Activated CD4-positive, alpha-beta memory T cell treated with anti-CD3 and anti-CD28 coated beads, Interleukin-2, amount 10 ng/mL, durations not matched to agents 7 days and 5 days (primary cell): ENCODE measurements at places on chromosomes 2 and 18.

GRCh38 chr18:39425172-39425850 lies 1859.7 kb upstream of the CELF4 start:
- no peak for DNase-seq

DNA sequence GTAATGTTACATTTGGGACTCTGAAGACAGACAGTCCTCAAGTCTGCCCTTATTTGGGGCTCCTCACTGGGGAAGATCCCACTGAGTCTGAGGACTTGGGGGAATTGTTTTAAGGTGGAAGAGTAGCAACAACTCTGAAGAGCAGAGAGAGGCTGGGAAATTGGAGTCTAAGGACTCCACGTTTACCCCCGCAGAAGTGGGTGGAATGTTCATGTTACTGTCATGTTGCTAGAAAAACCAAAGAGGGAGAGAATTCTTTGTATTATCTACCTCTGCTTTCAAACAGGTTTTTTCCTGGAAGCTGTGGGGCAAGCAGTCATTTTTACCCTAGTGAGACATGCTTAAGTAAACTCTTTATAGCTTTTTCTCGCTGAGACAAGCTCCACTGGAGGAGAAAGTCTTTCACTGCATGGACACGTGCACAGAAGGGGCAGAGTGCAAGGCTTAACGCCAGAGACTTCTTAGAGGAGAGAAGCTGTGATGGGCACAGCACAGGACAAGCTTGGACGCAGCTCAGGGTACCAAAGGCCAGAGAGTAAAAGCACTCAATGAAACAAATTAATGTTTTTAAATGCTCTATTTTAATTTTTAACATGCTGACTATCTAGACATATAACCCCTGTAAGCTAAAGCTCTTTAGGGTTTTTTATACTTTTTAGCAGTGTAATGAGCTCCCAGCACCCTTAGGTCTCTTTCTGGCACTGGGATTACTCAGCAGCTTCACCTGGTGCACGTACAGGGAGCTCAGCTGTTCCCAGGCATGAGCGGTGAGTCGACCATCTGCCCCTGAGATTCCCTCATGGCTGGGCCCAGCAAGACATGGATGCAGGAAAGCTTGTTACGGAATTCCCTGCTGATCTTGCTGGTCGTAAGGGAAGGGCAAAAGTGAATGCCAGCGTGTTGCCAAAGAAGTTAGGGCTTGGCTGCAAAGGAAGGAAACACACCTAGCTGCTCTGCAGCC lies 54.5 kb upstream of the BIN1 start:
- DNase-seq: no peak

DNA sequence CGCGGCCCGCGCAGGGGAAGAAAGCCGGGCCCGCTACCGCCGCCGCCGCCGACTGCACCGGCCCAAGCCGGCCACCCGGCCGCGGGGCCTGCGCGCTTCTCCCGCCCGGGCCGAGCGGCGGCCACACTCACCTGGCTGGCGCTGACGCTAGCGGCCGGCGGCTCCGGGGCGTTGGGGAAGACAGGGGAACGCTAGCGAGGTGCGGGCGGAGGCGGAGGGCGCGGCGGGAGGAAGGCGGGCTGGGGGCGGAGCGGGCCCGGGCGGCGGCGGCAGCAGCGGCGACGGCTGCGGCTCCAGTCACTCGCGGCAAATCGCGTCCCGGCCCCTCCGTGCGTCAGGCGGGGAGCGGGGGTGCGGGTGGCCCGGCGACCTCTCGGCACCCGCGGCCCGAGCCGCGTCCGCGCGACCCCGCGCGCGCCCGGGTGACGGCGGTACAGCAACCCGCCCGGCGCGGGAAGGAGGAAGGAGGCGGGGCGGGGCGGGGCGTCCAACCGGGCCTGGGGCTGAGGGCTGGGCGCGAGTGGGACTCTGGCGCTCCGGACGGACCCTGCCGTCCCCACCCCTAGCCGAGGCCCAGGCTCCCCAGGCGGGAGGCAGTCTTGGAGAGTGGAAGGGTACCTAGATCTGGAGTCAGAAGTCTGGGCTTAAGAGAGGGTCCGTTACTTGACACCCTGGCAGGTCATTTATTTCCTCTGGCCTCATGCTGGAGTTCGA lies at the start of gene SESTD1:
Gene SESTD1, minus strand, starts transcription at position 465 of the 714 bp plus-strand sequence. CDS start 72,991 bp downstream, outside the sequence.
- DNase-seq: peak; percentile 49

- no peak for DNase-seq
Measured at GRCh38 chr2:40384233-40384632, 67.7 kb downstream of the SLC8A1 start.

DNA sequence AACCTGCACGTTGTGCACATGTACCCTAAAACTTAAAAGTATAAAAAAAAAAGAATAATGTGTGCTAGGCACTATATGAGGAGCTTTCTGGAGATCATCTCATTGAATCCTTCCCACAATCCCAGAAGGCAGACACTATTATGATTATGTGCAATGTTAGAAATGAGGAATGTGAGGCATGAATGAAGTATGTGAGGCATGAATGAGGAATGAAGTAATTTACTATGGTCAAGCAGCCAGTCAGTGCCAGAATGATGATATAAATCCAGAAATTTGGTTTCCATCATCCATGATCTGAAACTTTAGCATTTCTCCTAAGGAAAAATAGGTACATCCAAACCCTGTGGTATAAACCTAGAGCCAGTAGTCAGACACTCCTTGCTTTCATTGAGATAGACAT lies 42.0 kb downstream of the CCDC148 start:
- no peak for DNase-seq

GRCh38 chr2:160411167-160411566 lies 82.4 kb downstream of the RBMS1 start:
- peak; percentile 59 for DNase-seq

DNA sequence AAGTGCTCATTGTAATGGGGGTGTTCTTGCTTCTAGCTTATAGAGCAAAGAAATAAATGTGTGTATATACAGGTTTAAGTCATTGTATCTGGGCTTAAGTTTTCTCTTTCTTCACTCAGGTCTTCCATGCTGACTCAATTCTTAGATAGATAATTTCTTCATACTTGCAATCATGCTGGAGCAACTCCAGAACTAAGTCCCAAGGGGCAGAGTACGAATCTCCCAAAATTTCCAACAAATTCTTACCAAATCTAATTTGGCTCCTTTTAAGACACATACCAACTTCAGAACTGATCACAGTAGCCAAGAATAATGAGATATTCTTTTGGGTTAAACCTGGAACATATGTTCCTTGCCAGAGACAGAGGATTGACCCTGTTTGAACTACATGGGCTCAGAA lies 4.3 kb upstream of the SPAG16 start:
- DNase-seq: no peak

- DNase-seq: no peak
Measured at GRCh38 chr2:127637725-127638252, 8.2 kb upstream of the GPR17 start.

- no peak for DNase-seq
Measured at GRCh38 chr2:56132138-56132537, 51.7 kb upstream of the CCDC85A start.

GRCh38 chr2:177689623-177690022 lies 297.1 kb downstream of the AGPS start:
- no peak for DNase-seq

- DNase-seq: no peak
Measured at GRCh38 chr2:72077702-72078169, 69.9 kb downstream of the CYP26B1 start.

- DNase-seq: no peak
Measured at GRCh38 chr2:207970147-207970825, 55.0 kb downstream of the PLEKHM3 start.

DNA sequence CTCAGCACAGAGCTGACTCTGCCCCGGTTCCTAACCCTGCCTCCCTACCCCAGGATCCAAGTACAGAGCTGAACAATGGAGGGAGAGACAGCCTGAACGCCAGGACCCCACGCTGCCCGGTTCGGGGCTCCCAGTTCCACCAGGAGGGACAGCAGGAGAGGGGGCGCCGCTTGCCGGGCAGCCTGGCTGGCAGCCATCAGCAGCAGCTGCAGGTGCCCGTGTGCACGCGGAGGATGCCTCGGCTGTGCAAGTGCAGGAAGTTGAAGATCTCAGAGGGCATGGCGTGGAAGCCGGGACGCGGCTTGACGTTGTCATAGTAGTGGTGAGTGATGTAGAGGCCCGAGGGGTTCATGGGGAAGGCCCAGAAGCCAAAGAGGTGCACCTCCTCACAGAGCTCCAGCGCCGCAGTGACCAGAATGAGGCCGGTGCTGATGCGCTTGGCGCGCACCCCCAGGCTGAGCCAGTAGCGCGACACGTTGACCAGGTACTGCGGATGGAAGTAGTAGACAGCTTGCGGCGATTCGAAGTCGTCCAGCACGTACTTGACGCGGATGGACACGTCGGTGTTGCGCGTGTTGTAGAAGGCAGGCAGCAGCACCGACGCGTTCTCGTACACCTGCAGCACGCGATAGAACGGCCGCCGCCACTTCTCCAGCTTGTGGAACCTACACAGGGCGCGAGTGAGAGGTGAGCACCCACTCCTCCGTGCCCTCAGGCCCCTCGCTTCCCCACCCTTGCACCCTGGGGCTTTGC lies 23.0 kb upstream of the LOXHD1 start:
- DNase-seq: no peak

DNA sequence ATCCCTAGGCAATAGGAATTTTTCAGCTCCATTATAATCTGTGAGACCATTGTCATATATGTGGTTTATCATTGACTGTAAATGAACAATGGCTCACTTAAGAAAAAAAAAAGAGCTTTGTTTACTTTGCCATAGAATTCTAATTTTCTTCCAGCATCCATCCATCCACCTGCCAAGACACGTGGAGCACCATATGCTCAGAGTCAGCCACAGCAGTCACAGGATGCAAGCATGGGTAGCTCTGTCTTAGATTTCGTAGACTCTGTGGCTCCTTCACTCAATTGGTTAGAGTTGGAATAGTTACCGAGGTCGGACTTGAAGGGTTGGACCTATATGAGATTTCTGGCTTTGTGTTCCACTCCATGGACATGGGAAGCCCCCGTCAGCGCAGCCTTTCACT lies 75.6 kb downstream of the COA5 start:
- no peak for DNase-seq

DNA sequence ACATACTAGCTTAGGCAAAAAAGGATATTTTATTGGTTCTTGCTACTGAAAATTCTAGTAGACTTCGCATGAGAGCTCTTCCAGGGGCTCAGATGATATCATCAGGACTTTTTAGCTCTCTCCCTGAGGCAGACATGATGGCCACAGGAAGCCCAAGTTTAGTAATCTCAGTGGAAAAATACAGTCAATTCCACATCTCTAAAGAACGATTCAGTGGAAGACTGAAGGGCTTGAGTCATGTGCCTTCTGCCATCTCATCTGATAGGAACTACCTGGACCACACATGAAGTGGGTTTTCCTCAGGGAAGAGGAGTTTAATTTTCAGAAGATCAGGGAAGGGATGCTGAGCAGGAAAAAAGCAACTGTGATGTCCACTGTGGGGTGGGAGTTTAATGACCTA lies 117.3 kb downstream of the TTC27 start:
- DNase-seq: no peak

GRCh38 chr2:182372661-182373060 lies 54.2 kb downstream of the PDE1A start:
- DNase-seq: no peak

DNA sequence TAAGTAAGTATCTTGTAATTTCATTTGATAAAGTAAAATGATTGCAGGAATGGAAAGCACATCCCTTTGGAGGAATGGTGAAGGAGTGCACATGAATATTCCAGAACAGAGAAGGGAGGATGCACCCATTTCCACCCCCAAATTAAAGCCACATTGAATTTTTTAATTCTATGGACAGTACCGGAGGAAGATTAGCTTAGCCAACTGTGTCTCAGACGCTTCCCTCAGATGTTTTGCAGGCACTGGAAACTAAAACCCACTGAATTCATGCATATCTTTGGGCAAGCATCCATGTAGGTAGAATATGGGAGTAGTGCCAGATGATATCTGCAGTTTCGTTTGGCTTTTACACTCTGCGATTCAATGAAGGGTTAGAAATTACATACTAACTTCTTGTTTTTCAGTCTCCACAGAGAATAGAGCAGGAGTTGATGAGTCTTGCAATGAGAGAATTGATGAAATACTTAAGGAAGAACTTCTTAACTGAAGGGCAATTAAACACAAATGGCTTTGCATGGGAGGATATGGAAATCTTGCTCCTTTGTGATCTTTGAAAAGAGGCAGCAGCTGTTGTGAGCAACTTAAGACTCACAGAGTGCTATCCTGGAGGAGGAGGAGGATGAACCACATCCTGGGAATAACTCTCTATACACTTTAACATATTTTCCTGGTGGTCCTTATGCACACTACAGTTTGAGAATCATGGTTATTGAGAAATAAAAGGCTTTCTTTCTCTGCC lies 71.7 kb upstream of the MYO3B start:
- no peak for DNase-seq

- no peak for DNase-seq
Measured at GRCh38 chr18:36471393-36471792, 173.9 kb downstream of the FHOD3 start.

DNA sequence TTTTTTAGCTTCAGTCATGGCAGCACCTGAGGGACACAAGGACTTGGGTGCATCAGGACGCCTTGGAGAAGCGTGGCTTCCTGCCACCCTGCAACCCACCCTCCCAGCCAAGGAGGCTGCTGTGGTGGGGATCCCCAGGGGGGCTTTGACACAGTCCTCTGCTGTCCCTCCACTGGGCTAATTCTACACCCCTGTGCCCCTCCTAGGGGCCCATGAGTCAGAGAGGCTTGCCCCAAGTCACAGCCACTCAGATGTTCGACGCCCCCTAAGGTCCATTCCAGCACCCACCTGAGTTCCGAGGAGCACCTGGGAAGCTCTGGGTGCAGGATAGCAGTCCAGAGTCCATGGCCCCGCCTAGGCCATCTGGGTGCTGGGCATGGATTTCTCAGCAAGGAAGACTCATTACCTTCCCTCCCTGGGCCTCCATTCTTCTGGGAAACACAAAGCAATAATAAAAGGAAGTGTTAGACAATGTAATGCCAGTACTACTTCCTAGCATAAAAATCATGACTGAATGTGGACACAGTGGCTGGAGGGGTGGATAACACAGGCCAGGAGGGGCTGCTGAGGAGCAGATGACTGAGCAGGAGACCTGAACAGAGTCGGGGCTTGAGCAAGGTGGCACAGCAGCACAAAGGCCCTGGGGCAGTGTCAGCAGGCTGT lies 3.7 kb downstream of the ALPG start:
- no peak for DNase-seq

DNA sequence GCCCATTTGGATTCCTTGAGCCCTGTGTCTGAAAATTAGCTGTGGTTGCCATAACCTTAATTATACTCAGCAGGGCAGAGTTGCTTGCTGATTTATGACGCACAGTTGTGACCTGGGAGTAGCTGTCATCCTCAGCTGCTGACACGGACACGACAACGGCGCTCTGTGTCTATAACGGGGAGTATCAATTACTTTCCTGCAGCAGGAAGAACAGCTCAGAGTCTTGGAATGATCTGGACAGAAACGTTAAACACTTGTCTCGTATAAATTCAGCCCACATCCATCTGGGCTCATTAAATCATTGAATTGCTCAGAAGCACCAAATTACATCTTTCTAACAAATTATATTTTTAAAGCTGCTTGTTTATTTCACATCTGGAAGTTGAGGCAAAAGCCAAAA lies 116.3 kb downstream of the SEPTIN10 start:
- no peak for DNase-seq

GRCh38 chr2:15045054-15045453 lies 412.5 kb downstream of the LRATD1 start:
- DNase-seq: no peak
